ENCODE measurements at places on chromosomes 4 and X. TPM values are rescaled to one million over a fixed set of nuclear protein-coding genes. Genes with fewer than 3 reads are reported as not detected.

GRCh38 chrX:136802515-136802914 is 21.8 kb upstream of the ARHGEF6 start:
- no peak for DNase-seq

- DNase-seq: no peak
These were observed 667.4 kb upstream of the NDST4 start for GRCh38 chr4:115780835-115781234.

TIGD4 gene
- total RNA-seq: 0.13 TPM

GRCh38 chr4:124686279-124686678 is 26.3 kb downstream of the ANKRD50 start:
- DNase-seq: no peak

TEX13C gene
- not detected for total RNA-seq

GRCh38 chr4:143253166-143253565 is 68.4 kb downstream of the USP38 start:
- DNase-seq: no peak

SLC2A9 gene
- 8.8 TPM for total RNA-seq

DNA sequence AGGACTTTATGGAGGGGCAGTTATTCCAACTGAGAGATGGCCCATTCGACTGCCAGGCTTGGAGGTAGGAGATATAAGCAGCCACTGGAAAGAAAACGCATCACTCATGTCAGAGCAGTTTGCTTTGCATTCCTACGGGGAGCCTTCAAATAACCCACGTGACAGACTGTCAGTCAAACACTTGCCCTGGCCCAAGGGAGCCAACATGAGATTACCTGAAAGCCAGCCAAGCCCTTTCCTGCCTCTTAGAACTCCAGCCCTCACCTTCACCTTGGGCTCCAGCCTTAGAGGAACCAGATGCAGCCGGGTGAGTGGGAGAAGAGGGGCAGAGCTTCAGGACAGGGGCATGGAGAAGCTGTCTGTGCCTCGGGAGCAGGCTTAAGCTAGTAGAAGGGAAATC is 95.3 kb upstream of the CXCL13 start:
- no peak for DNase-seq

DNA sequence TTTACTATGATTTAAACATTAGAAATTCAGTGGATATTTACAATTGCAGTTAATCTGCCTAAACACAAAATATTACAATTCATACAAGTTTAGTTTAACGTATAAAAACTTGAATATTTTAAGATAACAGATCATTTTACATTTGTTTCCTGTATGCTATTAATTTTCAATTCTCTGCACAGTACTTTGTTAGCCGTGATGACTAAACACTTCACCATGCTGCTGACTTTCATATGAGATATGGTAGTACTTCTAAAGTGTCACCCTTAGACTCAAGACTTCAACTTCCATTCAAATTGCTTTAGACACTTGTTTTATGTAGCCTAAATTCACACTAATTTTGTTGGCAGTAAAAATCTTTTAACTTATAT is 1646.4 kb upstream of the ADGRL3 start:
- no peak for DNase-seq

GRCh38 chrX:47302396-47302795 is 68.0 kb upstream of the ZNF157 start:
- no peak for DNase-seq

DNA sequence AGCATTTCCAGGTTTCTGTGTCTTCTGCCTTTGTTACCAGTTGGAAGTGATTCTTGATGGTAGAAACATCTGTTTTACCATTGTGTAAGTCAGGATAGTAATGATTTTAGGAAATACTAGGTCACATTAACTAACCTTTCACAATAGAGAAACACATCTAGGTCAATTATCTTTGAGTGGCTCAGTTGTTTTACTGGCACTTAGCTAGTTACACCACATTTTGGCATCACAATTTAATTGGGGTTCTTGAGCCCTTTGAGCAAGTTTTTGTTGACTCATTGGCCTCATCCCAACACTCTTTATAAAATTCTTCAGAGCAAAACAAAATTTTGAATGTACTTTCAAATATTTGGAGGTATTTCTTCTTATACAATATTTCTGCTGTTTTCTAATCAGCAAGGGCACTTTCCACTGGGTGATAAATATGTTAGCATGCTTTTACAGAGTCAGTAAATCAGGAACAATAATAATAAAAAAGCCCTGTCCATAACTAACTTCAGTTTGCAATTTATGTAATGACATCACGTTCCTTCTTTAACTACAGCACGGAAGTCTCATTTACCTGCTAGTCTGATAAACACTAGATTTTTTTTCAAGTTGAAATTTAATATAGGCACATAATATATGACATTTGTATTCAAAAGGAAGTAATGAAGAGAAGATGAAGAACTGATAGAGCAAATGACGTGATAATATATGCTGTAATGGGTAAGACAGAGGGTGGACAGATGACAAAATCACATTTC is 64.8 kb upstream of the GK2 start:
- no peak for DNase-seq

- DNase-seq: no peak
These were observed 68.2 kb upstream of the KIT start for GRCh38 chr4:54589586-54589985.

AFM gene
- not detected for total RNA-seq
